Natural killer cell (primary cell): ENCODE measurements at places on chromosomes 7 and 10. TPM values are rescaled to one million over a fixed set of nuclear protein-coding genes. Genes with fewer than 3 reads are reported as not detected.

The CAMK1D gene
- total RNA-seq = 56.4 TPM

- DNase-seq = no peak
Measured at GRCh38 chr7:70668606-70669358, 463.2 kb upstream of the GALNT17 start.

GRCh38 chr7:28580665-28581064, 168.3 kb downstream of the CREB5 start:
- DNase-seq = no peak

GRCh38 chr10:43605850-43606322, 352 bp upstream of the ZNF485 start:
- no peak for DNase-seq

DNA sequence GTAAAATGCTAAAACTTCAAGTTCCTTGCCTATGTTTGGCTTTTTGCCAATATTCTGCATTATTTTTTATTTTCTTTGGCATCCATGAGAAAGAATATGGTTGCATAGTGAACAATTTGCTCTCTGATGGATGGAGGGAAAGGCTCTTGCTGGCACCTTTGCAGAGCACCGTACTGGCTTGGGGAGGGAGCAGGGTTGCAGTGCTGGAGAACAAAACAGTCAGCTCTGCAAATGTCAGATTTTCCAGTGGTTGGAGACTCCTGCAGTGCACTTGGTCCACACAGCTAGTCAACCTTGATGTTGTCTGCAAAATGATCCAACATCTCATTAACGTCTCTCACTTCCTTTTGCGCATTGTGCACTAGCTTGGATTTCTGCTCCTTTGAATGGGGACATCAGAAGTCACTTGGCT, 100.8 kb downstream of the ANLN start:
- DNase-seq = no peak
